ENCODE measurements at places on chromosomes 12 and 14.

GRCh38 chr12:67358781-67359338 lies 89.7 kb downstream of the CAND1 start:
- no peak for DNase-seq

DNA sequence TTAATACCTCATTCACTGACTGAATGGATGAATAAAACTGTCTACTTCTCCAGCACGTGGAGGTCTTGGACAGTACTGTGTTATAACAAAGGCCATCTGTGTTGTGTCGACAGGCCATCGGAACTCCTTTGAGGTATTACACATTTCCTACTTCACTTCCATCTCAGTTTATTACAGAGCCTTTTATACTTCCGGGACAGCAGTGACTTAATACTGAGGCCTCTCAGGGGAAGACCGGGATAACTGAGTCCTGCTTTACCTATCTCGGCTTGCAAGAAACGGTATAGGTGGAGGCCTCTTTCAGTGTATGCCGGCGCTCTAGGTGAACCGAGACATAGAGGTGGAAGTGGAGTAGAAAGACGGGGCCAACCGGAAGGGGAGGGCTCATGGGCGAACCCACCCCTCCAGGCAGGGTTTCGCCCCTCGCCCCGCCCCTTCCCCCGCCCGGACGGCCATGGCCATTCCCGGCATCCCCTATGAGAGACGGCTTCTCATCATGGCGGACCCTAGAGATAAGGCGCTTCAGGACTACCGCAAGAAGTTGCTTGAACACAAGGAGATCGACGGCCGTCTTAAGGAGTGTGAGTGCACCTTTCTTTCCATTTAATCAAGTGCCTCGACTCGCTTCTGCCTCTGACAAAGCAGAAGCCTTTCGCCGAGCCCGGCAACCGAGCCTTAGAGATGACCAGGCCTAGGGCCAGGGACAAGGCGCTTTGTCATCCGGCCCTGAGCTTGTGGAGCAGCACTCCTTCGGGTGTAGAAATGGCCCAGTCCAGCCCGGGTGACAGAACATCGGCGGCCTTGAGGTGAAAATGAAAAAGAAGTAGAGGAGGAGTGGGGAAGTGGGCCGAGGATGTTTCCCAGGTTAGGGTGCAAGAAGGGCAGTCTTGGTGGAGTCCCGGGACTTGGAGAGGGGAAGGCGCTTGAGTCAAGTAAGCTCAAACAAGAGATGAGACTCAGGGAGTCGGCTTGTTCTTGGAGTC lies at the start of gene PSMC6:
Gene PSMC6 (plus strand): TSS at position 477 of the 983 bp plus-strand sequence. CDS start 20 bp downstream, at position 497.
- peak; percentile 94 for DNase-seq

DNA sequence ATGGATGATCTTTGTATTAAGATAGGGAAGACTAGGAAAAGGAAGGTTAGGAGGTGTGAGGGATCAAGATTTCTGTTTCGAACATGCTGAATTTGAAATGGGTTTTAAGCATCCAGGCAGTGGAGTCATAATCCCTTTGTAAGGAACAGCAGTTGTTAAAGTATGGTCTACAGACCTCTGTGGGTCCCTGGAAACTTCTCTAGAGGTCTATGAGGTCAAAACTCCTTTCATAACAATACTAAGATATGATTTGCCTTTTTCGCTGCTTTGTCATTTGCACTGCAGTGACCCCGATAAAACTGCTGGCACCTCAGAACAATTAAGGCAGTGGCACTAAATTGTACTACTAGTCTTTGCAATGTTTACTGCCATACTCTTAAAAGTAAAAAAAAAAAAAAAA lies 1.5 kb downstream of the RAD51AP1 start:
- no peak for DNase-seq

DNA sequence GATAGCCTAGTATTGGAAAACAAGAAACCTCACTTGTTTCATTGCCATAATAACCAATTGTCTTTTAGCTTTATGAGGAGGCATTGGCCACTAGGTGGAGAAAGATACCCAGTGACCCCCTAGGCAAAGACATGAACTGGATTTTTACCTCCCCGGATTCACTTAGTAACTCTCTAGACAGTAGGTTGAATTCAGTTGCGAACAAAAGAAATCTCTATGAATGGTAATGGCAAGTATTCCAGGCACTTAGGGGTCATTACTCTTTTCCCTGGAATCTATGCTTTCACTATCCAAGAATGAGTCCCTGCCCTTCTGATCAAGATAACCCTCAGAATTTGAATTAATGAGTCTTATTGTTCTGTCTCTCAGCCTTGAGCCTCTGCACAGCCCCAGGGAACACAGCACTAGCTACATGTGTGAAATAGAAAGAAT lies 29.5 kb upstream of the RHOJ start:
- no peak for DNase-seq

DNA sequence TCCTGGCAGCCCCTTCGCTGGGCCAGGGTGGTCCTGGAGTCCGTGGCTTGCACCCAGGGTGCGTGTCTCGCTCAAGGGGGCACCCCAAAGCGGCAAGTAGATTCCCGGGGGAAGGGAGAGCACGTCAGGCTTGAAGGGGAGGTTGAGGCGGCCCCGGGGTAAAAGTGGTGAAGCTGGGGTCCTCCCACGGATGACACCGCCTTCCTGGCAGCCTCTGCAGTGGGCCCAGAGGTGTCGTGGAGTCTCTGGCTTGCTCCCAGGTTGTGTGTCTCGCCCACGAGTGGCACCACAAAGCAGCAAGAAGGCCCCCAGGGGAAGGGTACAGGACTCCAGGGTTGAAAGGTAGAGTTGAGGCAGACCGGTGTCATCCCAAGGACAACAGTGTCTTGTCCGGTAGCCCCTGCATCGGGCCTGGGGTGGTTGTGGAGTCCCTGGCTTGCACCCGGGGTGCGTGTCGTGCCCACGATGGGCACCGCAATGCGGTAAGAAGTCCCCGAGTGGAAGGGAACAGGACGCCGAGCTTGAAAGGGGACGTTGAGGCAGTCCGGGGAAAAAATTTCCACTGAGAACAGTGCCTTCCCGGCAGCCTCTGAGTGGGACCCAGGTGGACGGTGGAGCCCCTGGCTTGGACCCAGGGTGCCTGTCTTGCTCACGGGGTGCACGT lies 158.0 kb upstream of the ALG10B start:
- DNase-seq: no peak

DNA sequence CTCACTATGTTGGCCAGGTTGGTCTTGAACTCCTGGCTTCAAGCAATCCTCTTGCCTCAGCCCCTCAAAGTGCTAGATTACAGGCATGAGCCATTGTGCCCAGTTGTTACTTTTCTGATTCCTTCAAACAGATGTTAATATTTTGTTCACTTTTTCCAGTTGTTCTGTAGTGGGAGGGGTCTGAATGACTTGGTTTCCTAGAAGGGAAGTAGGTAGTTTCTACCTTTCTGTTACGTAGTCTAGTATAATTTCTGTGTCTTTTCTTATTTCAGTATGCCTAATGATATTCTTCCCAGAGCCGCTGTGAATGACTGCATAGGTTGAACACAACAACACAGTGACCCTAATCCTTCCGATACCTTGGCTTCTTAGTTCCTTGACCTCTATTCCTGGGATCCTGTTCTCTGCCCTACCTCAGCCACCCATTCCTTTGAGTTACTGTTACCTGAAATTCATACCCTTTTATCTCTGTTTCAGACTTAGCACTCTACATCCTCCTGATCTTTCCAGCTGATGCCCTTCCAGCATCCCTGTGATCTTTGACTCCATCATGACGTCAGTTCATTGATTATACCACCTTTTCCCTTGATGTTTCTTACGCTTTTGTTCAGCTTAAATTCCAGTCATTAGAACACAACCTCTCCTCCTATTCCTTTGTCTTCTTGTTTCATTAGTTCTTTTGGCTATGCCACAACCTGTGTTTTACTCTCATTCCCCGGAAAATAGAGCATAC lies 33.3 kb downstream of the RCOR1 start:
- DNase-seq: no peak

DNA sequence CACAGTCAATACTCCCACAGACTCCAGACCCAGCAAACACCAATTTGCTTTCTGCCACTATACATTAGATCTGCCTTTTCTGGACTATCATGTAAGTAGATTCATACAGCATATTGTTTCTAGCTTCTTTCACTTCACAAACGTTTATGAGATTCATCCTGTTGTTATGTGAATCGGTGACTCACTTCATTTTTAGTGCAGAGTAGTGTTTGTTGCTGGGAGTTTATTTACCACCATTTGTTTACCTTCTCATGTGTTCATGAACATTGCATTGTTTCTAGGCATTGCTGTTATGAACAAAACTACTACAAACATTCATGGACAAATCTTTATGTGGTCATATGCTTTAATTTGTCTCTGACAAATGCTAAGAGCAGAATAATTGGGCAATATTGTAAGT lies 807.8 kb upstream of the TMEM132C start:
- no peak for DNase-seq

GRCh38 chr14:99749142-99749541 lies 44.1 kb upstream of the EML1 start:
- DNase-seq: no peak

DNA sequence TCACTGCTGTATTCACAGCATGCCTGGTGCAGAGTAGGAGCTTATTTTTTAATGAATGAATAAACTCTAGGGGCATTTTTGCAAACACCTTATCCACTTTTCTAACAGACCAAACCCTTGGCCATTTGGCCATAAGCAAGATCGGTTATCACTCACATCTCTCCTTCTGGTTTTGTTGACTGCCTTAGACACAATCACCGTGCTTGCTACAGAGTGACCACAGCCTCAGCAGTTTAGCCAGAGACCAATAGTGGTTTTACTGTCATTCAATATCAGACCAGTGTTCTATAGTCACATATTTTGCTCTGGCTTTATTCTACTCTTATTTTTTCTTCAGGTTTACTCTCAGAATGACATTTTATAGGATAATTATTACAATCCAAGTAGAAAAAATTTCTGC lies 2.2 kb downstream of the KLRB1 start:
- no peak for DNase-seq

GRCh38 chr14:54116972-54117371 lies 160.3 kb upstream of the BMP4 start:
- no peak for DNase-seq

- no peak for DNase-seq
Observed at GRCh38 chr14:74863274-74863673, 12.7 kb downstream of the PROX2 start.

DNA sequence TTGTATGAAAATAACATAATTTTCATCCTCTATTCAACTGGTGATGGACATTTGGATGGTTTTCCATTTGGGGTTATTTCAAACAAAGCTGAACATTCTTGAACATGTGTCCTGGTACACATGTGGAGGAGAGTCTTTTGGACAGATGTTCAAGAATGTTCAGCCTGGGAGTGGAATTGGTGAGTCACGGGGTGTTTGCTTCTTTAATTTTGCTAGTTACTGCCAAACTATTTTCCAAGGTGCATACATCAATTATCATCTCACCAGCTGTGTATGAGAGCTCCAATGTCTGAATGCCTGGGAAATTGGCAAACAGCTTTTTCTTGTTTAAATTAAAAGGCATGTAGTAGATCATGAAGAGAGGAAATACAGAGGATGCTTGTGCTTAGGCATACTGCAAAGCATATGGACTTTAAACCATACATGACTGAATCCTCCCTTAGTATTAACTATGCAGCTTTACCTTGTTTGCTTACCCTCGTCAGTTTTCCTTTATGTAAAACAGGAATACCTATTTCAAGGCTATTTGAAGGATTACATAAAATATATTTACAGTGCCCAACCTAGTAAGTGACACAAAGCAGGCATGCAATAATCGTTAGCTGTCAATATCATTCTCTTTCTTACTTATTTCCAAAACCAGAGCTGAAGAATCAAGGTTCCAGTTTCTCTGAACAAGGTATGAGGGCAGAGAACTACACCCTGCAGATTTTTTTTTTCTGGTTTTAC lies 152.1 kb downstream of the ITPR2 start:
- DNase-seq: no peak

DNA sequence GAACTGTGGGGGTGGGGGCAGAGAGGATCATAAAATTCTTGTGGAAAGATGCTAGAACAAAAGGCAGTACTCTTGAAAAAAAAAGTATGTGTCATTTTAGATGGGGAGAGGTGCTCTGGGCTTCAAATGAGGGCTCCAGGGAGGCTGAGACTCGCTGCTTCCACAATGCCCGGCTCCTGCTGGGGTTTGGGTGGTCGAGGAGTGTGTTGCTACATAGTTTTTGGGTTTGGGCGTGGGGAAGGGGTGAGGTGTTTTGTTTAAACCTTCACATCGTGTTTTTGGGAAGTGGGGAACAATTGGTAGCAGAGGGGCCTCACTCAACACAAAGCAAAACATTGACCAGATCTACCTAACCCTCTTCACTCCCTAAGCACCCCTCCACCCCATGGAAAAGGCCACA lies 8.1 kb downstream of the ISCA2 start:
- no peak for DNase-seq

DNA sequence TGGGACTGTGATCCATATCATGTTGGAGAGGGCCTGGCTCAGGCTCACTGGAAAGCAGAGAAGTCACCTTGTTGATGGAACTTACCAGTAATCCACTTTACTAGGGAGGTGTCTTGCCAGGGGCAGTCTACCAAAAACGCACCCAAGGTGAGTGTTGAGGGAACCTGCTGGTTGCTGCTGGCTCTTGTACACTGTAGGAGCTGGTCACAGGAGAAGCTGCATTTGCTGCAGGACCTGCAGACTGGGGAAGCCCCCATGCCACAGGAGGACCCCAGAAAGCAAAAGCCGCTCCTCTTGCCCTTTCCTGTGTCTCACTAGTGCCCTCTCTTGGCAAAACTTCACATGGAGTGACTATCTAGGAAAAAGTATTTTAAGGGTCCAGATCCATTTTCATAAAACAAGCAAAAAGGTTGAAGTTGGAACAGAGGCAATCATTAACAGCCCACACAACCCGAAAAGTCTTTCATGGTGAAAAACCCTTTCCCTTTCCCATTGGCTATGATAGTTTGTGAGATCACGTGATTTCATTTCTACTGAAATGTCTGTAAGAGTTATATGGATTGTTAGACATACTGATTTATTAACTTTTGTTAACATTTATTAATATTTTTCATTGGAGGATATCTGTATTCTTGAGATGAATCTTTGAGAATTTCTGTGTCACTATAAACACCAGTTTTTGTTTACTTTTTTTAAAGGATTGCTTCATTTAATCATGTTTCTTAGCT lies 59.2 kb downstream of the RASSF8 start:
- DNase-seq: no peak

DNA sequence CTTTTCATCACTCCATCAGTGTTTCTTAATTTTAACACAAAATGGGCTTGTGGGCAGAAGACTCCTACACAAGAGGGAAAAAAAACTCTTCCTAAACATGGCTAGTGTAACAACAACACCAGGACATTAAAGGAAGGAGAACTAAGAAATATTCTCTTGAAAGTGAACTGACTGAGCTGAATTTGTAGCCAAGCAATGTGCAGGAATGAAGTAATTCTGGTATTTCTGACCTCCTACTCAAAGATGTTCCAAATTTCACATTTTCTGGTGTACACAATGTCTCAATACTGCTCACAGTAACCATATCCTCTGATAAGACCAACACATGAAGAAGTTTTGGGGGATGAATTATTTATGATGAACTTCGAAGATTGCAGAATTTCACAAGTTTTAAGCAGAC lies 357.3 kb downstream of the DUSP6 start:
- DNase-seq: no peak

DNA sequence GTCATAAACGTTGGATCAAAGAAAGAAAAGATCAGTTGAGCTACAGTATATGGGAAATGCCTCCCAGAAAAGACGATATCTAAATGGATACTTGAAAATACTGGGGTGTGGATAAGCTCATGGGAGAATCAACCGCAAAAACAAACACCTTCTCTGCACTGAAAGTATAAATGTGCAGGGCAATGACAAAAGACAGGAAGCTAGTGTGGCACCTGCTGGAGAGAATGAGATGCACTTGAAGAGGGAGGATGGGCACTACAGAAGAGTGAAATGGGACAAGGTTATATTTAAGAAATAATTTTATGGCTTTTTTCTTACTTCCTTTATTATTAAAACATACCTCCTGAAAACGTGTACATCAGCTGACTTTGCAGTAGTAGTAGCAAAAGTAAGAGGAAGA lies 153.7 kb downstream of the PRKD1 start:
- no peak for DNase-seq

- peak; percentile 17 for DNase-seq
Observed at GRCh38 chr14:93132472-93133065, 16.8 kb upstream of the ITPK1 start.

Measured in activated T-cell treated with anti-CD3 and anti-CD28 coated beads, Interleukin-2, amount 50 U/mL, for 1 hour (primary cell).